ENCODE measurements at places on chromosomes 6 and 20. TPM values are rescaled to one million over a fixed set of nuclear protein-coding genes. Genes with fewer than 3 reads are reported as not detected.

GRCh38 chr6:113412589-113413357, 444.4 kb upstream of the MARCKS start:
- no peak overlapping the region for H3K4me3 ChIP-seq
- DNase-seq: no peak
- no peaks in the 10 kb centered on the region for H3K4me1 ChIP-seq

- H3K4me1 ChIP-seq: no peaks in the 10 kb centered on the region
- H3K27me3 ChIP-seq: no peaks in the 10 kb centered on the region
- H3K27ac ChIP-seq: no peak overlapping the region
- H3K4me3 ChIP-seq: no peak overlapping the region
Measured at GRCh38 chr6:121302882-121303281, 31.4 kb downstream of the TBC1D32 start.

GRCh38 chr20:8709627-8710026, 359.3 kb upstream of the PLCB4 start:
- H3K4me3 ChIP-seq: no peak overlapping the region
- no peaks in the 10 kb centered on the region for H3K4me1 ChIP-seq
- H3K27me3 ChIP-seq: no peaks in the 10 kb centered on the region
- no peak for DNase-seq

DNA sequence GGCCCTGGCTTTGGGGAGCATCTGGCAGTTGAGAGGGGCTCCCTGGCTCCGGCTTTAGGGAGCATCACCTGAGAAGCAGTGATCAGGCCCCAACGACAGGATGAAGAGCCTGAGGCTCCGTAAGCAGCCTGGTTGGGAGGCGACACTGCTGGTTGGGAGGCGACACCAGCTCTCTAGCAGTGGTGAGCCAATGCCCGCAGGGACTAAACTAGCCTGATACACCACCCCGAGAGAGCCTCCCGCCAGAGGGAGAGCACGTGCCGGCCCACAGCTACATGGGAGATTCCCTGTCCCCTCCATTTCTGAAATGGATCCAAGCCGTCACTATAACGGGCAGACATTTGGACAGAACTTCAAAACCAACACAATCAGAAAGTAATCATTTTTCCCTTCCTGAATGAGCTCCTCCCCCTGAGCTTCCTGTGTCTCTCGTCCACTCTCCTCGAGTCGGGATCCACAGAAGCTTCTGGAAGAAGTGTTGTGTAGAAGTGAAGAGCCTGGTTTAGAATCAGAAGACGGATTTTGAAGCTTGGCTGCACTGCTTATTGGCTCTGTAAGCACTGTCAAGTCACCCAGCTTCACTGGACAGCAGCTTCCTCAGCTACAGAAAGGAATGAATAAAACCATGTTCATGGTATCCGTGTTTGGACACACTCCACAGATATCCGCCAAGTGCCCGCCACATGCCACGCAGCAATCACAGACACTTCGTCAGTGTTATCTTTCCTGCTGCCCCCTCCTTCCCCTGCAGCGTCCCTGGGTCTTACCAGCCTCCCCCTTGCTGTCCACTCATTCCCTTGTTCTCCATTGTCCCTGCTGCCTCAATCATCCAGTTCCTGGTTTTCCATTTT, 199.6 kb downstream of the TTLL2 start:
- no peak overlapping the region for H3K27ac ChIP-seq
- no peak overlapping the region for H3K4me3 ChIP-seq
- H3K36me3 ChIP-seq: no peaks in the 10 kb centered on the region
- no peaks in the 10 kb centered on the region for H3K4me1 ChIP-seq

DNA sequence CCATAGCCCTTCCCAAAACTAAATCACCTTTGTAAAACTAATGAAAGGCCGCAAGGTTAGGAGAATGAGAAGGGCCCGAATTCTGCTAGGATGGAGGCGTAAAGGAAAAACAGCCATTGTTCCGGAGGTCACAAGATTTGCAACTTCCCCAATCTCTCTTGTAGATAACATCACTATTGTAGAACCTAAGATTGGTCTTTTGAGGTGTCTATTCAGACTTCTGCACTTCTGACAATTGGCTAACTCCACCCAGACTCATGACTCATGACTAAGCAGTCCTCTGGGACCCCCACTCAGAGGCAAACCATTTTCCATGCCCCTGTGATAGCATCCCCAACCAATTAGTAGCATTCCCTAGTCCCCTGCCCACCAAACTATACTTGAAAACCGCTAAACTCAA, 210.5 kb upstream of the SHLD1 start:
- H3K4me3 ChIP-seq: no peak overlapping the region
- no peak for DNase-seq
- no peak overlapping the region for H3K27ac ChIP-seq
- H3K4me1 ChIP-seq: no peaks in the 10 kb centered on the region
- no peaks in the 10 kb centered on the region for H3K36me3 ChIP-seq

DNA sequence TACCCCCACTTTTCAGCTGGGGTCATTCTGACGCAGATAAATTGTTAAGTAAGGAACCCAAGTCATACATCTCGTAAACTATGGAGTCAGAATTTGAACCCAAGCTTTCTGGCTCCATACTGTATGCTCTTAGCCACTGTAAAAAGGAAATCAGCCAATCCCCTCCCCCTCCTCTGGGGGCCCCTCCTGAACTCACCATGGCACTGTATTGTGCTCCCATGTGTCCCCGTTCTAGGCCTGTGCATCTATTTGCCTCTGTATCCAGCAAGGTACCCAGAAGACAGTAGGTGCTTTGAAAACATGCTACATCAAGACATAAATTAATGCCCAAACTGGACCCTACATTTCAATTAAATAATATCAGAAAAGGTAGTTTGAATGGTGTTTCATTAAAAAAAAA, 98.5 kb downstream of the PREP start:
- H3K27me3 ChIP-seq: no peaks in the 10 kb centered on the region
- no peaks in the 10 kb centered on the region for H3K4me1 ChIP-seq
- H3K36me3 ChIP-seq: no peaks in the 10 kb centered on the region
- H3K27ac ChIP-seq: no peak overlapping the region
- no peak for DNase-seq

Gene SLC17A1
- not detected for total RNA-seq

Gene CUTA
- 10.8 TPM for total RNA-seq

Gene BMP2
- total RNA-seq: 17.0 TPM

Gene PLCB1
- total RNA-seq: 110 TPM

Gene DPPA5
- total RNA-seq: not detected
